ENCODE measurements at places on chromosomes 3 and 15. TPM values are rescaled to one million over a fixed set of nuclear protein-coding genes. Genes with fewer than 3 reads are reported as not detected.

The CHAC1 gene
- 13.1 TPM for total RNA-seq

- no peak overlapping the region for H3K27ac ChIP-seq
- no peak overlapping the region for H3K4me3 ChIP-seq
- no peaks in the 10 kb centered on the region for H3K36me3 ChIP-seq
- no peaks in the 10 kb centered on the region for H3K4me1 ChIP-seq
- no peak for DNase-seq
These were observed 274.9 kb downstream of the ABHD5 start for GRCh38 chr3:43965656-43966055.

The UCN2 gene
- not detected for total RNA-seq

DNA sequence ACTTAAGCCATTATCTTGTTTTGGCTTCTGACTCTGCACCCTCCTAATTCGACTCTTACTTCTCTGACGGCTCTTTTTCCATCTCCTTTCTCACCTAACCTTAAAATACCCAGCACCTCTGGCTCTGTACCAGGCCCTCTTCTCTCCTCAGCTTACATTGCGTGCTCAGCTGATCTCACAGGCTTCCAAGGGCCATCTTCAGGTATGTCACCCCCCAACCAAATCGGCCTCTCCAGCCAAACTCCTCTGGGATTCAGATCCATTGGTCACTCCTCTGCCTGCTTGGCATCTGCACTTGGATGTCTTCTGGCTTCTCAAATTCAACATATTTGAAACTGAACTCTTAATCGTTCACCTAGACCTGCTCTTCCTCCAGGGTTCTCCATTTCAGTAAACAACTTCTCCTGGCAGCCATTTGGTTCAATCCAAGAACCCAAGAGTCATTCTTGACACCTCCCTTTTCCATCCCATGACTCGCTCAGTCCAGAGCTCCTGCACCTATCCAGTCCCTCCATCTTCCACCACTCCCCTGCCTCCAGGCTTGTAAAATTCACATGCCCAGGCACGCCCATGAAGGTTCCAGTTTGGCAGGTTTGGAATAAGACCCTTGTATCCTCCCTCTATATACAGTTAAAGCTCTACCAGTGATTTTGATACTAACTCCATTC is 35.2 kb upstream of the SLC41A3 start:
- no peak for DNase-seq
- H3K27ac ChIP-seq, result no peak overlapping the region
- H3K4me3 ChIP-seq, result no peak overlapping the region
- no peaks in the 10 kb centered on the region for H3K36me3 ChIP-seq
- no peaks in the 10 kb centered on the region for H3K4me1 ChIP-seq

All from natural killer cell treated with Interleukin-12 subunit alpha and Interleukin-12 subunit beta and Interleukin-15 and Interleukin-18, amount 100 ng/mL, for 72 hours (primary cell).